Activated CD4-positive, alpha-beta T cell treated with anti-CD3 and anti-CD28 coated beads, Interleukin-2, amount 10 ng/mL, durations not matched to agents 7 days and 5 days (primary cell): ENCODE measurements at places on chromosomes 3 and 15.

DNA sequence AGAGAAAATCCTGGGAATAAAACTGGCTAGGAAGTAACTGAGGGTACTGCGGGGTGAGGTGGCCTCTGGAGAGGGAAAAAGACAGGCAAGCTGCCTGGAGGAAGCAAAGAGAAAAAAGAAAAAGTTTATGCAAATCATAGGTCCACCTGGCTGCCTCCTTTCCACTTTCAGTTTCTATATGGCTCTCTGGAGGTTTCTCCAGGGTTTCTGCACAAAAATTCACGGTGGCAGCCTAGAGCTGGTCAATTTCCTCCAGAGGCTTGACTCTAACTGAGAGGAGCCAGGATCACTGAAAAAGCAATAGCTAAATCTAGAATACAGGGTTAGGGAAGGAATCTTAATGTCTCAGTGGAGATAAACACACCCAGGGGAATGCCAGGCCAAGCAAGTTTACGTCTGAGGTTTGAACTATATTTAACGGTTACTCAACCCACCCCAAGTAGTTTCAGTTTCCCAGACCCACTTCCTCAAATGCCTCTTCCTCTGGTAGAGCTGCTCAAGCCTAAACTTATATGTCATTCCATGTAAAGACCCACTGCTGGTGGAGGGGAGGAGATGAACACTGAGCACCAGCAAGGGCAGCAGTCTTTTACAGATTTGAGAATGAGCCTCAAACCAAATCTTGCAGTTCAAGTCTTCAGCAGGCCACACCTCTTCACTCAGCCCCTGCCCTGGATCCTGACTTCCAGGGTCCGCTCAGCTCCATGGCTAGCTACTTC, 5.7 kb downstream of the LYSMD2 start:
- DNase-seq, result peak; percentile 53
- peak overlapping the region; percentile 95 for H3K27ac ChIP-seq
- H3K4me3 ChIP-seq, result peak overlapping the region; percentile 76
- peaks cover 29% of the 10 kb centered on the region for H3K36me3 ChIP-seq
- H3K4me1 ChIP-seq, result peaks cover 72% of the 10 kb centered on the region

GRCh38 chr15:42544853-42545629, 3.6 kb downstream of the LRRC57 start:
- peaks cover 37% of the 10 kb centered on the region for H3K36me3 ChIP-seq
- no peak overlapping the region for H3K4me3 ChIP-seq
- peaks cover 38% of the 10 kb centered on the region for H3K4me1 ChIP-seq
- H3K27me3 ChIP-seq, result no peaks in the 10 kb centered on the region
- no peak overlapping the region for H3K27ac ChIP-seq

DNA sequence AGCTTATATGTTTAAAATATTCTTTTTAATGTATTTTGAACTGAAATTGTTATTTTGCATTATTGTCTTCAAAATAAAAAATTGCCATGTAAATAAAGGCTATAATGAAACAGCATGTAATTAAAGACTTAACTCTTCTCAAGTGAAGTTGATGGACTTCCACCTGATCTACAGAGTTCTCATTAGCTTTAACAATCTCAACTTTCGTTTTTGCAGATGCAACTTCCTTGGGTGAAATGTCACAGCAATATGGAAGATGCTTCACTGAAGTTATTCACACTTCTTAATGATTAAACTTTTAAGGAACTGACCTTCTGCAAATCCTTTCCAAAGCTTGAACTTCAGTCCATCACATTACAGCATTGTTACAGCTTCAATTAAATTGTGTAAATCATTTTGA, 63.6 kb downstream of the OSTN start:
- no peak overlapping the region for H3K27ac ChIP-seq
- no peaks in the 10 kb centered on the region for H3K36me3 ChIP-seq
- H3K4me1 ChIP-seq, result no peaks in the 10 kb centered on the region
- peaks cover 2% of the 10 kb centered on the region for H3K27me3 ChIP-seq
- H3K4me3 ChIP-seq, result no peak overlapping the region

DNA sequence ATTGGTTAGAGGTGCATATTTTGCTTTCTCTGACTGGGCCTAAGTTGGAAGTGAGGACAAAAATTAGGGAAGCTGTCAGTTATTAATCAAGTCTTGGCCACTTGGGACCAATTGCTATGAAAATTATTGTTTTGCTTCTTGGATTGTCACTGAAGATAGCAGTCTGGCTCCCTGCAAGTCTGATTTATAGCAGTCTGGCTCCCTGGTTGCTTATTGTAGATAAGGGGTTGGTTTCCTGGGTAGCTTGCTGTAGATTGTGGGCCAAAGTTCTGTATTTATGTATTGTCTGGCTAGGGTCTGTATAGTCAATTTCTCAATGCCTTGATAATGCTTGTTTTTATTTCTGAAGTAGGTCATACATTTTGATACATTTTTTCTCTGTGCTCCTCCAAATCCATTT, 13.3 kb upstream of the DRD3 start:
- H3K36me3 ChIP-seq, result no peaks in the 10 kb centered on the region
- H3K27ac ChIP-seq, result no peak overlapping the region
- DNase-seq, result no peak

- peak overlapping the region; percentile 79 for H3K4me3 ChIP-seq
- H3K27ac ChIP-seq, result no peak overlapping the region
- no peaks in the 10 kb centered on the region for H3K36me3 ChIP-seq
Measured at GRCh38 chr3:179452176-179452564, 900 bp upstream of the GNB4 start.

DNA sequence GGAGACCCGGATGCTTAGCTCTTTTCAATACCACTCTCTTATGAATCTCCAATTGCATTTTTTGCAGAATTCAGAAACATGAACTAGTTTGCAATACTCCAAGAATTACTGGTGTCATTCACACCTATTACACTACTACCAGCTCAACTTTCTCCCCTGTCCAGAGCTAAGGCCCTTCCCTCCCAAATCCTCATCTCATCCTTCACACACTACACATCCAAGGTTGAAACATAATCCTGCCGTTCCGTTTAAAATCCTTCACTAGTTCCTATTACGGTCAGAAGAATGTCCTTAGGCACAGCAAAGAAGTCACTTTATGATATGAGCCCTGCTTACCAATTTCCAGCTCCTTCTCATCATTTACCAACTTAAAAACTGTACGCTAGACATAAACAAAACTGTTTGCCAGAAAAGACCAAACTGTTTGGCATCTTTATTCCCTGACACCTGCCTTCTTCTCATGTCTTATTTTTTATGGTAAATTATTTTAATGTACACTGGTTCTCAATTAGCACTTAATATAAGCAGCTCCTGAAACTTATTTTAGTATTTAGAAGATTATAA, 22.6 kb downstream of the TBL1XR1 start:
- peaks cover 43% of the 10 kb centered on the region for H3K4me1 ChIP-seq
- H3K4me3 ChIP-seq, result no peak overlapping the region
- DNase-seq, result no peak
- H3K27me3 ChIP-seq, result no peaks in the 10 kb centered on the region

DNA sequence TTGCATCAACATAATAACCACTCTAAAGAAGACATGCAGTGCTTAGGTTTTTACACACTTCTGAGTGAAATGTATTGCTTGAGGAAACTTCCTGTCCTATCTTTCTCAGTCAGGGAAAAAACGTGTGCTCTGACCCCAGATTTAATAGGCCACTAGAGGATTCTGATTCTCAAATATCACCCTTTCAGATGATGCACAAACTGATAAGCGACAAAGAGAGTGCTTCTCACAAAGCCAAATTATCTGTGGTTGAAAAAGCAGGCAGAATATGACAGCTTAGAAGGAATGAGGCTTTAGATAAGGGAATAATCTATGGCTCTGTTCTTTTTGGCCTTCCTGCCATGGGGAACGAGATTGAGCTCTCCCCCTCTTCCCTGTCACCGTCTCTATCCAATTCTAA, 583.4 kb upstream of the SGO1 start:
- no peaks in the 10 kb centered on the region for H3K36me3 ChIP-seq
- no peaks in the 10 kb centered on the region for H3K4me1 ChIP-seq
- H3K4me3 ChIP-seq, result no peak overlapping the region
- no peak for DNase-seq
- H3K27ac ChIP-seq, result no peak overlapping the region
- no peaks in the 10 kb centered on the region for H3K27me3 ChIP-seq

GRCh38 chr15:87167055-87167454, 1087.4 kb downstream of the AGBL1 start:
- H3K27me3 ChIP-seq, result no peaks in the 10 kb centered on the region
- H3K36me3 ChIP-seq, result no peaks in the 10 kb centered on the region
- no peaks in the 10 kb centered on the region for H3K4me1 ChIP-seq
- no peak overlapping the region for H3K27ac ChIP-seq

DNA sequence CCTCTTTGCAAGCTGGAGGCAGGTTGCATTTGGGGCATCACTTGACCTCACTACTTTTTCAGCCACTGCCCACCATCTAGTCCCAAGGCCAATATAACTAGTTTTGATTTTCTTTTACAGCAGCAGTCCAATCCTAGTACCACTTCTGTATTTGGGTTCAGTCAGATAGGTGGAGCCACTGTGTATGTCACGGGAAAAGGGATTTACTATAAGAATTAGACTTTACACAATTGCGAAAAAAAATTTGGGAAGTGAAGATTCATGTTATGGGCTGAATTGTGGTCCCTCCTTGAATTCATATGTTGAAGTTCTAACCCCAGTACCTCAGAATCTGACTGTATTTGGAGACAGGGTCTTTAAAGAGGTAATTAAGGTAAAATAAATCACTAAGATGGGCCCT, 37.4 kb upstream of the NMNAT3 start:
- no peak overlapping the region for H3K27ac ChIP-seq
- no peak for DNase-seq
- H3K27me3 ChIP-seq, result peaks cover 16% of the 10 kb centered on the region
- no peaks in the 10 kb centered on the region for H3K36me3 ChIP-seq
- no peak overlapping the region for H3K4me3 ChIP-seq

DNA sequence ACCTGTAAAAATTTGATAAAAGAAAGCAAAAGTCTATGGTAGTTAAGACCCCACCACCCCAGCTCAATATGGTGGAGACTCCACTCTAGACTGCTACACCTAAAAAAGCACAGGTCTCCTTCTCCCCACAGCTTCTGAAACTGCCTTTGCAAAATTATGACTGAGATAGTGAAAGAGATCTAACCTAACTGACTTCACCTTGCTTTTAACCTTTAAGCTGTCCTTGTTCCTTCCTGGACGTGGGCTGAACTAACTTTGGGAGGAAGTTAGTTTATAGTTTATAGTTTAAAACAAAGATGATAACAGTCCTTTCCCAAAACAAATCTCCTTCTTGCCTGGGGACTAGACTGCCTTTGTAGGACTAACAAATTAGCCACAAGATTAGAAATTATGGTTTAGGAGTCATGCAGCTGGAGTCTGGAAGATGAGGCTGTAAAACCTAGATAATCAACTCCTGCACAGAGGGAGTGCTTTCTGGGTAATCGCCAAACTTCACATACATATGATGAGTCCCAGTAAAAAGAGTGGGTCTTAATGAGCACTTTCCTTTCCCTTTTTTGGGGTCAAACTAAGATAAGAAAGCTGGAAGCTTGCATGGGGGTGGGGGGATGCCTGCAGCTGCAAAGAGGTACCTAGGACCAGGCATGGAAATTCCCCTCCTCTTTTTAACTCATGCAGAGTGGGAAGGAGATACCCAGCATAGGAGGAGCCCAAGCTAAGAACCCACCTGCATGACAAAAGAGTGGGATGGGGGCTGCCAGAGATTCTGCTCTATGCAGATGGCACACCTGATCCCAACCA, 17.5 kb downstream of the CCR8 start:
- H3K4me1 ChIP-seq, result peaks cover 44% of the 10 kb centered on the region
- DNase-seq, result peak; percentile 16
- H3K27me3 ChIP-seq, result no peaks in the 10 kb centered on the region
- H3K36me3 ChIP-seq, result no peaks in the 10 kb centered on the region
- H3K27ac ChIP-seq, result peak overlapping the region; percentile 27
- H3K4me3 ChIP-seq, result peak overlapping the region; percentile 8

GRCh38 chr15:86001200-86001599, 78.5 kb upstream of the AGBL1 start:
- H3K4me1 ChIP-seq, result no peaks in the 10 kb centered on the region
- no peaks in the 10 kb centered on the region for H3K36me3 ChIP-seq
- H3K27ac ChIP-seq, result no peak overlapping the region

- DNase-seq, result no peak
- no peaks in the 10 kb centered on the region for H3K27me3 ChIP-seq
- no peak overlapping the region for H3K4me3 ChIP-seq
- H3K36me3 ChIP-seq, result peaks cover 3% of the 10 kb centered on the region
Measured at GRCh38 chr3:112379020-112379690, 46.2 kb downstream of the CD200 start.

DNA sequence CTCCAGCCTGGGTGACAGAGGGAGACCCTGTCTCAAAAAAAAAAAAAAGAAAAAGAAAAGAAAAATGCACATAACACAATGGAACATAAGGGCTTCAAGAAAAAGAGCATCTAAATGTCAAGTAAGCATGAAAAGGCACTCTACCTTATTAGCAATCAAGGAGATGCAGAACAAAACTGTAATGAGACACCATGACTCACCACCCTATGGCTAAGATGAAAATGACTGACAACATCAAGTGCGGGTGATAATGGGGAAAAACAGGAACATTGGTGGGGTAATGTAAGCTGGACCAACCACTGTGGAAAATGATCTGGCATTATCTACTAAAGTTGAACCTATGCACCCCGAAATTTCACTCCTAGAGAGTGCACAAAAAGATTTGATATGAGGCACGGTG, 19.6 kb upstream of the NSMCE3 start:
- no peaks in the 10 kb centered on the region for H3K4me1 ChIP-seq
- DNase-seq, result no peak
- no peak overlapping the region for H3K4me3 ChIP-seq
- no peak overlapping the region for H3K27ac ChIP-seq
- H3K27me3 ChIP-seq, result peaks cover 18% of the 10 kb centered on the region
- H3K36me3 ChIP-seq, result no peaks in the 10 kb centered on the region

GRCh38 chr3:108378153-108378951, 82.0 kb downstream of the HHLA2 start:
- no peak for DNase-seq
- H3K27me3 ChIP-seq, result no peaks in the 10 kb centered on the region
- H3K36me3 ChIP-seq, result peaks cover 4% of the 10 kb centered on the region
- no peak overlapping the region for H3K4me3 ChIP-seq
- H3K27ac ChIP-seq, result no peak overlapping the region

DNA sequence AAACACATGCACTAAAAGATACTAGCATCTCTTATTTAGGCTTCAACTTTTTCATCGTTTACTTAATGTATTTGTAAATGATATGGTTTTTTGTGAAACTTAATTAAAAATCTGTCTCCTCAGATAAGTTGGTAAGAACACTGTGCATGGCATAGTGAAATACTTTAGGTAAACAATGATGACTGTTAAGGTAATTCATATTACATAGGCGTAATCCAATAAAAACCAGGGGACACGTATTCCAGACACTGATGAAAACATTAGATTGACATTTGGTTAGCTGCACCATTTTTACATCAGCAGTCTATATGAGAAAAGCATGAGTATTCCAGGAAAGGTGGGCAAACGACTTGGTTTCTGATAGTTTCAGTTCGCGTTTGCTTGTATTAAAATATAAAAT, 170.0 kb downstream of the MBNL1 start:
- no peaks in the 10 kb centered on the region for H3K27me3 ChIP-seq
- H3K4me3 ChIP-seq, result no peak overlapping the region
- DNase-seq, result no peak
- no peak overlapping the region for H3K27ac ChIP-seq

DNA sequence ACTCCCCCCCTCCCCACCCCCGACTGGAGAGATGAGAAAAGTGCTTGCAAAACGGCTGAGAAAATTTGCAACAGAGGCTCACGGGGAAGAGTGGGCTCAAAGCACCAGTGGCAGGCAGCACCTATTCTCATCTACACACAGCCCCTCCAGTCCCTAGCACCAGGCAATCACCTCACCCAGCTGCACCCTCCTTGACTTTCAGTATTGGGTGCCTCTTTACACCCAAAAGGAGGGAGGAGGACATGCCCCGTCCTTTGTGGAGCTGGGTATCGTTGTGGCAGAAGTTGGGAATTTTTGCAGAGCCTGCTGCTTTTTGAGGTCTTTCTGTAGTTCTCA, 182.8 kb upstream of the TOPAZ1 start:
- peaks cover 33% of the 10 kb centered on the region for H3K4me1 ChIP-seq
- no peak overlapping the region for H3K4me3 ChIP-seq
- H3K27ac ChIP-seq, result no peak overlapping the region
- DNase-seq, result no peak
